ENCODE measurements at places on chromosomes 12 and 14.
A peak's percentile ranks its signal among the peaks of the same experiment; 100 is the strongest.

DNA sequence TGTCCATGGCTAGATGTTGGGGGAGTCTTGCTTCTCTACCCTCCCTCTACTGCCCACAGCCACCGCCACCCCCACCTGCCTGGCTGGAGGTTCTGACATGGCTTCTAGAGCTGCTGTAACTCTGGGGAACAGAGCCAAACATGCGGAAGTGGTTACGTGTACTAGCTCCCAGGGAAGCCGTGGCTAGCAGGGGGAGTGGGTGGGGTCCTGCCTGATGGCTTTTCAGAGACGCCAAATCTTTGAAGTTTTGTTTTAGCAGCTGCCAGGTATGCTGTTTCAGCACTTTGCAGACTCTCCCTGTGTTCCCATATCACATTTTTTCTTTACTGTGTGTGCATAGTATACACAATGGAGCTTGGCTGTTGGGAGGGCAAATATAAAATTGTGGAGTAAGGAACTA is 150.3 kb downstream of the TGFB3 start:
- peaks cover 10% of the 10 kb centered on the region for H3K4me1 ChIP-seq
- H3K36me3 ChIP-seq = no peaks in the 10 kb centered on the region
- peak overlapping the region; percentile 40 for H3K27ac ChIP-seq
- peak; percentile 50 for DNase-seq
- H3K4me3 ChIP-seq = no peak overlapping the region

DNA sequence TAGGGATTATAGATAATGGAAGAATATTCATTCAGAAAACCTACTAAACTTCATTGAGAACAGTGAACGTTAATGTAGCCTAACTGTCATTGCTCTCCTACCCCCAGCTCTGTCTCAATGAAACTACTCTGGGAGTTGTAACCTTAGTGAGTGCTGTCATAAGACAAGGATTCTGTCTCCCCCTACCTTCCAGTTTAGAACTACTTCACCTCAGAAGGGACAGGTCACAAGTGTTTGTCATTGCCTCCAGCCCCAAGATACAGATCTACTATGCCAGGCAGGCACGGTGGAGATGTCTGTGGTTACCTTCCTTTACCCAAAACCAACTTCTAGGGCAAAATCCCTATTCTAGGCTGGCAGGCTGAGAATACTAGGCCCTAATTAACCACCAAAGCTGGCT is 833.1 kb upstream of the SEL1L start:
- H3K4me1 ChIP-seq = no peaks in the 10 kb centered on the region
- no peak for DNase-seq
- no peak overlapping the region for H3K4me3 ChIP-seq
- H3K27ac ChIP-seq = no peak overlapping the region
- no peaks in the 10 kb centered on the region for H3K36me3 ChIP-seq
- no peaks in the 10 kb centered on the region for H3K27me3 ChIP-seq

- no peaks in the 10 kb centered on the region for H3K36me3 ChIP-seq
- no peak overlapping the region for H3K27ac ChIP-seq
- no peaks in the 10 kb centered on the region for H3K4me1 ChIP-seq
- H3K27me3 ChIP-seq = no peaks in the 10 kb centered on the region
Measured at GRCh38 chr14:88815980-88816379, 8.5 kb upstream of the TTC8 start.

- no peak overlapping the region for H3K27ac ChIP-seq
- H3K4me1 ChIP-seq = peaks cover 6% of the 10 kb centered on the region
- no peaks in the 10 kb centered on the region for H3K36me3 ChIP-seq
- H3K4me3 ChIP-seq = no peak overlapping the region
Measured at GRCh38 chr12:3304436-3305165, 186.4 kb upstream of the PRMT8 start.

- no peak for DNase-seq
- H3K36me3 ChIP-seq = peaks cover 68% of the 10 kb centered on the region
- H3K27me3 ChIP-seq = no peaks in the 10 kb centered on the region
- peaks cover 5% of the 10 kb centered on the region for H3K4me1 ChIP-seq
- H3K4me3 ChIP-seq = no peak overlapping the region
- H3K27ac ChIP-seq = no peak overlapping the region
Measured at GRCh38 chr12:14915736-14916135, 22.6 kb downstream of the ERP27 start.

GRCh38 chr14:59771577-59771976 is 99.0 kb downstream of the RTN1 start:
- no peak overlapping the region for H3K4me3 ChIP-seq
- DNase-seq = no peak
- no peaks in the 10 kb centered on the region for H3K27me3 ChIP-seq
- no peak overlapping the region for H3K27ac ChIP-seq

- H3K4me3 ChIP-seq = no peak overlapping the region
- H3K4me1 ChIP-seq = peaks cover 12% of the 10 kb centered on the region
- H3K27me3 ChIP-seq = no peaks in the 10 kb centered on the region
- DNase-seq = no peak
- no peak overlapping the region for H3K27ac ChIP-seq
Measured at GRCh38 chr14:102693006-102693755, 84.1 kb upstream of the TRAF3 start.

DNA sequence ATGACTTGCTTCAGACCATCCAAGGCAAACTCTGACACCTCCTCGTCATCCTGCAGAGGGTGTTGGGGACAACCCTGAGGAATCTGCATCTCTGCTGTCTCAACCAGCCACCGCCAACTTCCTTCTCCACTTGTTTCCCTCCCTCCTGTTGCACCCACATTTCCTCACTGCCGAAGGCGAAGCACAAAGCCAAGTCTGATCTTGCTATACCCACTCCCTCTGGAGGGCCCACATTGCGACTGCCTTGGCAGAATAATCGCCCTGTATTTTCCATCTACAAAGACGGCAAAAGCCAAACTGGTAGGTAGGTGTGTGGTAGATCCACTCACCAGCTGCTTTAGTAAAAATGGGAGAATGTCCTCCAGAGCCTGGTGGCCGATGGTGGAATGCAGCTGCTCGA is 21.8 kb upstream of the RAB35 start:
- H3K4me1 ChIP-seq = no peaks in the 10 kb centered on the region
- no peak overlapping the region for H3K27ac ChIP-seq
- H3K4me3 ChIP-seq = no peak overlapping the region
- no peaks in the 10 kb centered on the region for H3K27me3 ChIP-seq
- peaks cover 71% of the 10 kb centered on the region for H3K36me3 ChIP-seq

- no peak overlapping the region for H3K4me3 ChIP-seq
- no peak overlapping the region for H3K27ac ChIP-seq
- no peaks in the 10 kb centered on the region for H3K4me1 ChIP-seq
- no peak for DNase-seq
- no peaks in the 10 kb centered on the region for H3K27me3 ChIP-seq
- no peaks in the 10 kb centered on the region for H3K36me3 ChIP-seq
Measured at GRCh38 chr14:24067133-24068082, 4.0 kb upstream of the CPNE6 start.

DNA sequence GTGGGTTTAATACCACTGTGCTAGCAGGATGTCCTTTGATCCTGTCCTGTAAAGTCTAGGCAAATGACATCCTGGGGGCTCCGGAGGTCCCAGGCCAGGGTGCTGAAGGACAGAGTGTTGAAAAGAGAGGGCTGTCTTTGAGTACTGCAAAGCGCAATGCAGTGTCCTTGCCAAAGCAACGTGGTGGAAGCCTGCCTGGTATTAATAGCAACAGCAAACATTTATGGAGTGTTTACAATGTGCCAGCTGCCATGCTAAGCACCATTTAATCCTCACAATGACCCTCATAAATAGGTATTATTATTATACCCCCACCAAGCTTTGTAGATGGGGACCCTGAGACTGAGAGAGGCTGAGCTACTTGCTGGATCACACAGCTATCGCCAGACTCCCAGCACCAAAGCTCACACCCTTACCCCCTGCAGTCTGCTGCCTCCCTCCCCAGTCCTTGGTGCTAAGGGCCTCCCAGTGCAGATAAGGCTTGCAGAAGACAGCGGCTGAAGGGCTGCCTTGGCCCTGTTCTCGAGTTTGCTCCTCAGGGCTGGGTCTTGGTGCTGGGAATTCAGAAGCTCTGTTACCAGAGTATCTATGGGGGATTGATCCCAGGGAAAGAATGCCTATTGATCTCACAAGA is 427.7 kb downstream of the FUT8 start:
- DNase-seq = no peak
- H3K4me3 ChIP-seq = no peak overlapping the region
- H3K4me1 ChIP-seq = peaks cover 52% of the 10 kb centered on the region
- H3K27ac ChIP-seq = no peak overlapping the region
- H3K27me3 ChIP-seq = no peaks in the 10 kb centered on the region
- no peaks in the 10 kb centered on the region for H3K36me3 ChIP-seq

GRCh38 chr14:75497191-75497590 is 25.1 kb upstream of the BATF start:
- H3K27ac ChIP-seq = no peak overlapping the region
- DNase-seq = no peak
- H3K27me3 ChIP-seq = no peaks in the 10 kb centered on the region
- H3K4me3 ChIP-seq = no peak overlapping the region
- peaks cover 7% of the 10 kb centered on the region for H3K4me1 ChIP-seq

DNA sequence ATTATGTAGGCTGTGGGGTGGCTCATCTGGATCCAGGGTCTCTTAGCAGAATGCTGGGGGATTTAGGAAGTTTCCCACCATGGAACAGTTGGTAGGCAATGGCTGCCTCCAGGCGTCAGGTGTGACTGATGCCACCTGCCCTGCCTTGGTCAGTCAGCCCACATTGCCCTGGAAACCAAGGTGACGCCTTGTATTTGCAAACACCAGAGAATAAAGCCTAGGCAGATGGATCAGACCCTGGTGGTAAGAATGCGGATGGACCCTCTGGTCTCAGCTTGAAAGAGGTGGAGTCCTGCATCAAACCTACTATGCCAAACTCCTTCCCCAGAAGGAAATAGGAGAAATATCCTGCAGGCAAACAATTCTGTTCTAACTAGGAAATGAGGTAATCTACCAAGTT is 38.2 kb downstream of the NCKAP5L start:
- no peak overlapping the region for H3K27ac ChIP-seq
- no peak overlapping the region for H3K4me3 ChIP-seq
- H3K4me1 ChIP-seq = no peaks in the 10 kb centered on the region
- no peak for DNase-seq
- H3K36me3 ChIP-seq = no peaks in the 10 kb centered on the region

- H3K27ac ChIP-seq = no peak overlapping the region
- no peak for DNase-seq
- H3K4me3 ChIP-seq = no peak overlapping the region
- peaks cover 14% of the 10 kb centered on the region for H3K4me1 ChIP-seq
Measured at GRCh38 chr14:103869406-103870143, 22.2 kb upstream of the PPP1R13B start.

DNA sequence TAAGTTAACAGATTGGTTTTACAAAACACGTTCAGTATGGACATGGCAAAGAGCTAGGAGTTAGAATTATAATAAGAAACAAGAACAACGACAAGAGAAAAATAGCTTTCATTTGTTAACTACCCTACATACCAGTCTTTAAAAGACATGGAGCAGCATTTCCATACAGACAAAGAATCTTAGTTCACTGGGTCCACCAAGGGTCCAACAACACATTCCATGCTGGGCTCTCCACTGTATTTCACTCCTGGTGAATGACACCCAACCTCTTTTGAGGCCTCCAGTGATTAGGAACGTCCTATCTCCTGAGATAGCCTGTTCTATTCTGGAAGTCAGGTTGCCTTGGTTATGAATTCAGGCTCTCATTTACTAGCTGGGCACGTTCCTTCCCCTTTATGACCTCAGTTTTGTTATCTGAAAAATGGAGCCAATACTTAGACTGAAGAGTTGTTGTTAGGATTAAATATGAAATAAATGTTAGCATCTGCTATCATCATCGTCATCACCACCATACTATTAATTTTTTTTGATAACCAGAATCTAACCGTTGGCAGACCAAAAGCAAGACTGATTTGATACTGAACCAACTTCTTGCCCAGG is 37.7 kb downstream of the C12orf75 start:
- H3K27ac ChIP-seq = no peak overlapping the region
- H3K27me3 ChIP-seq = no peaks in the 10 kb centered on the region
- peaks cover 5% of the 10 kb centered on the region for H3K36me3 ChIP-seq
- DNase-seq = no peak
- H3K4me3 ChIP-seq = no peak overlapping the region

DNA sequence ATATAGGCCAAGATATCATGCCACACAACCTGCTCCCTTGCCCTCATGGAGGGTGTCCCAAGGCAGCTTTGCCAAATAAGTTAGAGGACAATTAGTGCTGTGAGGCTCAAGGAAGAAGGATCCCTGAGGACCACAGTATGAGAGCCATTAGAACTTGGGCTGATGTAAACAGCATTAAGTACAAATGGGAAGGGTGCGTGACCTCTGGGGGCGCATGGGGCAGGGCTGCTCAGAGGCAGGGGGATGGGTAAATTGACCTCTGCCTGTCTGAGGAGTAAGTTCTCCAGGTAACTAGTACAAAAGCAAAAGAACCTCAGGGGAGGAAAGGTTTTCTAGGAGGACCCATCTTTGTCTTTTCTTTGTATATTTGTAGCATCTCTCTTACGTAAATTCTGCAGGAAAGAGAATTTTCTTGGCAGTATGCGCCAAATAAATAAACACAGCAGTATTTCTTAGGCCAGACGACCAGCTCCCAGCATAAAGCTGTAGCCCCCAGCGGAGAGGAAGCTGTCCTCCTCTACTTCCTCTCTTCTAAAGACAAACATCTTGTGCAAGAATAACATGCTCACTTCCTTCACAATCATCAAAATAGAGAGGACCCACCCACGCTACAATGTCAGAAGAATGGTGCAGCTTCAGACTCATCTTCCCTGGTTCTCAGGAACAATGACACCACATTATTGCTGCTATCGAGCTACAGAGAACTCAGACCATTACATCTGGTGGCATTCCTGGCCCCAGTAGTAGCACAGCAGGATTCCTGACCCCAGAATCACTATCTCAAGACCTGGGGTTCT is 16.4 kb upstream of the VWF start:
- H3K4me1 ChIP-seq = peaks cover 33% of the 10 kb centered on the region
- no peak overlapping the region for H3K27ac ChIP-seq
- H3K36me3 ChIP-seq = no peaks in the 10 kb centered on the region

DNA sequence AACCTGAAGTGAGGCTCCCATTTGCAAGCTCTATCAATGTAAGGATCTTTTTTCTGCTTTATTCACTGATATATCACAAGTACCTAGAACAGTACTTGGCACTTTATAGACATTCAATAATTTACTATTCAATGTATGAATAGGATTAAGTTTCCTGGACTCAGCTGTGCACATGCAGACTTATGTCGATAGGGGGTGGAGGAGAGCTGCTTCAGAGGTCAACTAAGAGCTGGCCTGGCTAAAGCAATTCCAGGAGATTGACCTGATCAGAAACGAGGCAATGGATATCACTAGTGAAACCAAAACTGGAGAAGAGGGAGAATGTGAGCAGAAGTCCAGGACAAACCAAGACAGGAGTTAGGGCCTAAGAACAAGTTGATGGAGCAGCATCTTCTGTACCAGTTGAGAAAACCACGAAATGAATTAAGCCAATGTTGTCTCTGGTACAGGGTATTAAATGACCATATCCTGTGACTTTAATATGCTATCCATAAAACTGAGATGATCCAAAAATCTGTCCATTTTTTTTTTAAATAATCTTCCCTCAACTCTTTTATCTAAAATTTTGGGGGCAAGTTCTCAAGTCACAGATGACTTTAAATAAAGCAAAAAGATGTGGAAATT is 169.2 kb downstream of the PIK3C2G start:
- H3K4me1 ChIP-seq = no peaks in the 10 kb centered on the region
- DNase-seq = no peak
- no peak overlapping the region for H3K4me3 ChIP-seq
